ENCODE measurements at places on chromosomes 5 and 9.
A peak's percentile ranks its signal among the peaks of the same experiment; 100 is the strongest.

DNA sequence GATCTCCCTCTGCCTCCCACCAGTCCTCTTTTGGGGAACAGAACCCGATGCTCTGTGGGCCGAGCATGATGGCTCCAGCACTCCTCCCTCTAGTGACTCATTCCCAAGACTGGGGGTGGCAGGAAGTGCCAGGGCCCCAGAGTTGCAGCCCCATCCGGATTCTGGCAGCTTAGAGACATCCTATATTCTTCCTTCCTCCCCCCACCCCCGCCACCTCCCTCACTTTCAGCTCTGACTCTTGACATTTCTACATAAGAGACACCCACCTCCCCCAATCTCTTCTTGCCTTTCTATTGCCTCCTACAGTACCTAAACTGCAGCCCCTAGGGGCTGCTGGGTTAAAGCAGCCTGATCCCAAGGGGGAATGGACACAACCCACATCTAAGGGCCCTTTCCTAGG, 47.1 kb upstream of the MATR3 start:
- peak; percentile 60 for DNase-seq

- DNase-seq: no peak
Measured at GRCh38 chr9:92517046-92517445, 18.7 kb downstream of the ECM2 start.

DNA sequence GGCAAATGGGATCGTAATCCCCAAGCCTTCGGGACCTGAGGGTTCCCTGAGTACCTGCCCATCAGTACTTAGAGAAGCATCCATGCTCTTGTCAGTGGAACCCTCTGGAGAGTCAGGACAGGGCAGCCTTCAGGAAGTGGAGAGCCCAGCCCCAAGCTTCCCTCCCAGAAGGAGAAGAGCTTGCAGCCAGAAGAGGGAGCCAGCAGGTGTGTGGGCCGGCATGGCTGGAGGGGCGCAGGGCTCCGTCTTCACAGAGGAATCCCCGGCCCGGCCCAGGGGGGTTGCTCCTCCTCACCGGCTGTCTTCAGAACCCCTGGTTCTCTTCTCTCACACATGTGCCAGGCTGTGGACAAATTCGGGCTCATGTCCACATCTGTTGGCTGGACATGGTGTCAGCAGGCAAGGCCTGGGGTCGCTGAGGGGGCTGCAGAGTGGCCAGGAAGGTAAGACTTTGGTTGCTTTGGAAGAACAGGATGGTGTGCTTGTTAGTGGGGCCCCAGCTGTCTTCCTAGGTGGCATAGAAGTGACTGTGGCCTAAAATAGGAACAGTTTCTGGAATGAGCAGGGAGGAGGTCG, 58.9 kb upstream of the RXRA start:
- DNase-seq: no peak

DNA sequence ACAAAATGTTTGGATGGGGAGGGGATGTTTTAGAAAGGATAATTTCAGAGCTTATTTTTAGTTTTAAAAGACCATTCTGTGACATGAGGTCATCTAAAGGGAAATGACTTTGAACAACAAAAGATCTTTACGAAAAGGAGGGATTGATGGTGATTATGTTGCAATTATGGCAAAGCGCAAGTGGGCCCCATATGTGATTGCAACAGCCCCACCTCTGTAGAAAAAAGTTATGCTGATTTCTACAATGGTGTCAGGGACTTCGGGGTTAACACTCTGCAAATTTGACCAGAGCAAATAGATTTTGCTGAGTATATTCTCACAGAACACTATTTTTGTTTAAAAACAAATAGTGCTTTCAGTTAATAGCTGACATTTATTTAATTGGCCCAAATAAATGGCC, 312.8 kb downstream of the NSG2 start:
- no peak for DNase-seq

- DNase-seq: no peak
Measured at GRCh38 chr5:80185095-80185494, 70.8 kb downstream of the SERINC5 start.

DNA sequence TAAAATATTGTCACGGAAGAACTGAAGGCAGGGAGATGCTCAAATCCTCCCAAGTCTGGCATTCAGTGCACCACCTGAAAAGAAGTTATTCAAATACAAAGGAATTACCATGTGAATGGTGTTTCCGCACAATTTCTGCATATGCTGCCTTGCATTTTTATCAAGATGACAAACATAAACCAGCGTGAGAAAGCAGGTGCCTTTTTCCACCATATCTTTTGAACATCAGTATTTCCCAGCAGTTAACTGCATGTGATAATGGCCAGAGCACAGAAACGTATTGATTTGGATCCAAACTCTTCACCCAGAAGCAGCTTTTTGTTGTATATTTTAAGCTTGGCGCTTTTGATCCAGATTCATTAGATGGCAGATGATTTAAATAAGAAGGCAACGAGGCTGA, 808.0 kb downstream of the TLE1 start:
- DNase-seq: no peak

GRCh38 chr9:115649991-115650472, 503.6 kb upstream of the PAPPA start:
- DNase-seq: peak; percentile 99

- DNase-seq: no peak
Measured at GRCh38 chr9:118871531-118871930, 497.7 kb downstream of the BRINP1 start.

DNA sequence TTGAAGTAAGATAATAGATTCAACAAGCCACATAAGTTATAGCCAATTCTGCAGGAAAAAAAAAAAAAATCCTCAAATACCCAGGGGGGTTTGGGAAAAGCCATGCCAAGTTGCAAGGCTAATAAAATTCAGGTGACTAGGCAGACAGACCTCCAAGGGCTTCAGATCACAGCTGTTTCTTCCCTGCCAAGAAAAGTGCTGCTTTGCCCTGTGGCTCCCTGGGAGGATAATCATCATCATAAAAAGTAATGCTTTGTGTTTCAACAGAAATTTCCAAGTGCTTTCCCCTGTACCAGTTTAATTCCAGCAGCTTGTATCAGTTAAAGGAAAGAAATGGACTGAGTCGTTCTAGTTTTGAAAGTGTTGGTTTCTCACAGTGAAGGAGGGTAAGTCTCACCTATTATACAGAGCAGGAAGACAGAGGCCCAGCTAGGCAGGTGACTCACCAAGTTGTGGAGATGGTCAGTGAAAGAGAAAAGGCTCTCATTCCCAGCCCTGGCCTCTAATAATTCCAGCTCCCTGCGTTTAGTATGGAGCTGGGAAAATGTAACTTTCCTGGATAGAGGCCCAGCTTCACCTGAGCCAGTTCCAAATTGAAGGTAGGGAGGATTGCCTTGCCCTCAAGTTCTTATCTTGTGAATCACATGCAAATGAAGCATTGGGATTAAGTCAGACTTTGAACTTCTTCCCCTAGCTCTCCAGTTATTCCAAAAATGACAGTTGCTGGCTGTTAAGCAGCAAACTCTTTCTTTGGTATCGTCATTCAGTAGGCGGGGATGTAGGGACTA, 263.4 kb downstream of the GRIA1 start:
- no peak for DNase-seq

DNA sequence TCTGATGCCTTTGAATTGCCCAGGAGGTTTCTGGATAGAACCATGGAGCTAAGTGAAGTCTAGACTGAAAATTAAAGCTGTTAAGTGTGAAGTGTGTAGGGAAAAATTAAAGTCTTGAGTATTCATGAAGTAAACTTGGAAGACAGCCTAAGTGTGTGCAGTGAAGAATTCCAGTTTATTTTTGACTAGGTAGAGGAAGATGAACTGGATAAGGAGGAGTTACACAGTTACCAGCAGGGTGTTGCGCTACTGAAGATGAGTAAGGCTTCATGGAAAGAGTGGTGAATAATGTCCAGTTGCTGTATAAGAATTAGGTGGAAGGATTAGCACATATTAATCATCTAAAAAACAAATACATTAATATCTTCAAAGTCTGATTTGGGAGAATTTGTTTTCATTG, 5.7 kb upstream of the CHD1 start:
- peak; percentile 33 for DNase-seq

- DNase-seq: no peak
Measured at GRCh38 chr9:128551657-128552152, 682 bp upstream of the SPTAN1 start.

- no peak for DNase-seq
Measured at GRCh38 chr5:133990396-133990795, 14.4 kb downstream of the VDAC1 start.

DNA sequence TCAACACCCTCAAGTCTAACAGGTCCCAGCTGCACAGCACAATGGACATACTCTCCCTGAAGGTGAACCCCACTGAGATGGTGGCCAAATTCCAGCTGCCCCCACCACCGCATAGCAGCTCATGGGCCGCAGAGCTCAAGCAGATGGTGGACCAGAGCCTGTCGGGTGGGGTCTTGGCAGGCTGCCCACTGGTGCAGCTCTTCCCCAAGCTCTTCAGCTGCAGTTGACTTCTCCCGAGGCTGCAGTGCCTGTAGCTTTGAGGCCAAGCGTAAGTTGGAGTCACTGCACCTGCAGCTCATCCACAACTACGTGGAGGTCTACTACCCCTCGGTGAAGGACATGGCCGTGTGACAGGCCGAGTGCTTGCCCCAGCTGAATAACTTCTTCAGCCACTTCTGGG, 56.6 kb upstream of the SPTLC1 start:
- no peak for DNase-seq

DNA sequence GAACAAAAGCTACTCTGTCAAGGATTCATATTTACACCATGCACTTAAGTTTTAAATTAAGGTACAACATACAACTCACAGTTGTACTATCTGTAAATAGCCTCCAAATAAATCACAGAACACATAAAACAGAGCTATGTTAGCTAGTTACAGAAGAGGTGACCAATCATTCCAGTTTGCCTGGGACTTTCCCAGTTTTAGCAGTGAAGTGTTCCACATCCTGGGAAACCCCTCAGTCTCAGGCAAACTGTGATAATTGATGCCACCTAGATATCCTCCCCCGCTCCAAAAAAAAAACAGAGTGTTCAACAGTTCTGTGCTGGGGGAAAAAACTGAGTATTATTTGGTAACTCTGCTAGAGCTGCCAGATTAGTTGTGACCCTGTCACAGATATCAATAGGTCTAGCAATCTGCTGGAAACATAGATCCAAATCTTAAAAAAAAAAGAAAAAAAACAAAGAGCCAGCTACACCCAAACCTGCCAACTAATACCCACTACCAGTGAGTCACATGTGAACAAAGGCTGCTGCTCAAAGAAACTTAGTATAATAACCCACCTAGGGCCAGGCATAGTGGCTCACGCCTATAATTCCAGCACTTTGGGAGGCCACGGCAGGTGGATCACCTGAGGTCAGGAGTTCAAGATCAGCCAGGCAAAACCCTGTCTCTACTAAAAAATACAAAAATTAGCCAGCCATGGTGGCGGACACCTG, 5.7 kb downstream of the TBCA start:
- DNase-seq: peak; percentile 27

- DNase-seq: no peak
Measured at GRCh38 chr9:114478459-114478858, 26.8 kb downstream of the WHRN start.

DNA sequence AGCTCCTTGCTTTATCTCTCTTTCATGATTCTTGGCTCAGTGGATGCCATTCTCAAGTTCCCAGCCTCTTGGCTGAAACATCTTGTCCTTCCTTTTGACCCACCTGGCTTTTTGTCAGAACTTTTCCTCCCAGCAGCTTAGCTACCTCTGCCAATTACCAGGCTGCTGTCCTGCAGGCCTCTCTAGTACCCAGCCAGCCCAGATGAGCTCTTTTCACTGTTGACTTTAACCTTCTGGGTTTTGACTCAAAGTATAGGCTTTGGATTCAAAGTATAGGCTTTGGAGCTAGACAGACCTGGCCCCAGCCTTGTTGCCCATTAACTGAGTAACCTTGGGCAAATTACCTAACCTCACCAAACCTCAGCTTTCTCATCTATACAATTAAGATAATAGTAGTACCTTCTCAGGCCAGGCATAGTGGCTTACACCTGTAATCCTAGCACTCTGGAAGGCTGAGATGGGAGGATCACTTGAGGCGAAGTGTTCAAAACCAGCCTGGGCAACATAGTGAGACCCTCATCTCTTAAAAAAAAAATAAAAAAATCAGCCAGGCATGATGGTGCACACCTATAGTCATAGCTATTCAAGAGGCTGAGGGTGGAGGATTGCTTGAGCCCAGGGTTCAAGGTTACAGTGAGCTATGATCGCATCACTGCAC, 6.6 kb upstream of the TMEFF1 start:
- no peak for DNase-seq

- DNase-seq: no peak
Measured at GRCh38 chr9:137009938-137010732, 13.8 kb upstream of the CLIC3 start.

- DNase-seq: no peak
Measured at GRCh38 chr9:87518702-87519335, 21.2 kb downstream of the DAPK1 start.

- DNase-seq: no peak
Measured at GRCh38 chr5:72177538-72177937, 70.3 kb downstream of the MAP1B start.

- no peak for DNase-seq
Measured at GRCh38 chr5:81750308-81751008, 439 bp downstream of the SSBP2 start.

DNA sequence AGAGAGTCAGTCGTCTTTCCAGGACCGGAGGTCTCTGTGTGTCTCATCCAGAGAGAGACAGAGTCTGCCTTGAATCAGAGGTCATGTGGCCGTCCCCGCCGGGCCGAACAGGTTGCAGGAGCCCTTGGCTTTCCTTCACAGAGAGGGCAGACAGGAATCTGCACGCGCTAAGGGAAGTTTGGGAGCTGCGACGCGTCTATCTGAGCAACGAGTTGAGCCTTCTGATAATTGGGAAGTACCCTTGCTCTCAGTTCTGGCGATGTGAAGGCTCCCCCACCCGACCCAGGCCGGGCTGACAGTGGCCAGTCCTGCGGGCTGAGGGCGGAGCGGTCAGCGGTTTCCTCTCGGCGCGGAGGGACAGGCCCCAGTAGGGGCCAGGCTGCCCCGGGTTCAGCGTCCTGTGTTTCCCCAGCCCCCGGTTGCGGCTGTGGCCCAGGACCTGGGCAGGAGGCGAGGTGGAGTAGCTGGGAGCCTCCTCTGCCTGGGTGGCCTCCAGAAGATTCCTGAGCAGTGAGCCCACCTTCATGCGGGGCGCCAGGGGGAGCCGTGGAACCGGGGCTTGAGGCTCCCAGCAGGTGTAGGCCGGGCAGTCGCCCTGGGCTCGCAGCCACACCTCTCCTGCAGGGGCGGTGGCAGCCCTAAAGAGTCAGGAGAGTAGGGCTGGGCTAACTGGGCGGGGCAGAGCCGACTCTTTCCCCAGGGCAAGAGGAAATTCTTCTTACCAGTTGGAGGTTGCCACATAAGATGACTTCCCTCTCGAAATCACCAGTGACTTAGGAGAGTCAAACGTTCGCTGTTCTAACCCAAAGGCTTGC, 13.9 kb downstream of the NR2F1 start:
- DNase-seq: no peak

DNA sequence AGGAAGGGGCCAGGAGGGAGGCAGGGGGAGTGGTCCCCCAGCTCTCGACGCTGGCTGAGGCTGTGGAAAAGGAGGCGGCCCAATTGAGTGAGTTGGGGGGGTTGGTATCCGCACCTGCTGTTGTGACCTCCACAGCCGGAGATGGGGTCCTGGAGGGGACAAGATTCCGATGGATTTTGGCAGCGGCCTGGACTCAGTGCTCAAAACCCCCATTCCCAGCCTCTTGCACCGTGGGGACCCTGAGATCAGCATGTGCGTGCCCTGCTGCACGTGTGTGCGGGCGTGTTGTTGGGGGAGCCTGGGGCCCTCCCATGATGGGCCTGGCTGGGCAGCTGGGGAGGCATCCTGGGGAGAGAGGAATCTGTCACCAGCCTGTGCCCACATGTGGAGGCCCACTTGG, 15.0 kb downstream of the CNTFR start:
- no peak for DNase-seq
